ENCODE measurements at places on chromosomes 1 and 21.

DNA sequence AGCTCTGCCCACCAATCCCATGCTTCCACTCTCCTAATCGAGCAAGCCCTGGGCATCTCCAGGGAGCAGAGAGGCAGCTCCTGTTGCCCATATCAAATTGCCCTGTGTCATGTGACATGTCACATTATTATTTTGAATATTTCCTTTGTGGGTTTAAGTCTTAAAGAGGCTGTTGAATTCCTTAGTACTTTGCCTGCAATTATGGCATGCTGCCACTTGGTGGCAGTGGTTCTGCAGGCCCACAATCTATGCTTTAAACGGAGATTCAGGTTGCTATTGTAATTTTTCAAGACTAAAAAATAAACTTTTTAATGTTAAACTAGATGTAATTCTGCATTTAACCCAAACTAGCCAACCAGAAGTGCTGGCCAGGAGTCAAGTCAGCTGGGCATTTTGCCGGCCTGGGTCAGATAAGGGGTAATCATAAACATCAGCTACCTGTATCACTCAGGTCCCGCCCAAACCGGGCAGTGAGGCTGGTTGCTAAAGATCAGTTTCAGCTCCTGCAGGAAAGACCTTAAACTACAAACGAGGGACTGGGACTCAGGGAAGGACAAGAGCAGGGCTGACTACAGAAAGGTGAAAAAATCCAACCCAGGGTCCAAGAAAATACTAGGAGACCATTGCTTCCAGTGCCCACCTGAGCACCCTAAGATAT lies 37.3 kb upstream of the ARHGEF16 start:
- no peak for DNase-seq

DNA sequence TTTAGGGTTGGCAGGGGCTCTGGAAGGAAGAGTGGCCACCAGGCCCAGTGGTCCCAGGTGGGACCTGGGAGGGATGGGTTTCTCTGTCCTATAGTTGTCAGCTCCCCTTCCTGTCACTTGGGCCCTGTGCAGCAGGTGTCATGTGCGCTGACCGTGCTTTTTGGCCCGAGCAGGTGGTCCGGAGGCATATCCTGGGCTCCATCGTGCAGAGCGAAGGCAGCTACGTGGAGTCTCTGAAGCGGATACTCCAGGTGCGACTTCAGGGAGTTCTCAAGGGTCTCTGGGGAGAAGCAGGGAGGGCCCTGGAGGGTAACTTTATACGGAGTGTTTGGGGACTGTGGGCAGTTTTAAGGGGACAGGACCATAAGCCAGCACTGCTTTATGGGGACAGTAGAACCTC lies 82.2 kb downstream of the ARHGEF10L start:
- no peak for DNase-seq

- no peak for DNase-seq
Observed at GRCh38 chr1:99855914-99856450, 5.8 kb downstream of the AGL start.

- DNase-seq: no peak
Observed at GRCh38 chr1:116436611-116436970, 63.5 kb downstream of the ATP1A1 start.

- DNase-seq: no peak
Observed at GRCh38 chr1:200495901-200496300, 86.1 kb upstream of the ZNF281 start.

DNA sequence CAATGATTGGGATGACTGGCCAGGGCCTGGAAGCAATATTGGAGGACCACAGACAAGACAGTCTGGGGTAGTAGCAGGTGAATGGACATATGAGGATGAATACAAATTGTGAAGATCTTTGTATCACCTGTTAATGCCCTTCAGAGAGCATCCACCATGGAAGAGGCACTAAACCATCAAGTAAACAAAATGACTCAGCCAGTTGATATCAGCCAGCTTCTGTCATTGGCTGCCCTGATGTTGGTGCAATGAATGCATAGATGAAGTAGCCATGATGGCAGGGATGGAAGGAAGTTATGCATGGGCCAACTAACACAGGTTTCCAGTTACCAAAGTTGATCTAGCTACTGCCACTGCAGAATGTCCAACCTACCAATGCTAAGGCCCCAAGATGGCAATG lies 16.1 kb upstream of the ERI3 start:
- no peak for DNase-seq

DNA sequence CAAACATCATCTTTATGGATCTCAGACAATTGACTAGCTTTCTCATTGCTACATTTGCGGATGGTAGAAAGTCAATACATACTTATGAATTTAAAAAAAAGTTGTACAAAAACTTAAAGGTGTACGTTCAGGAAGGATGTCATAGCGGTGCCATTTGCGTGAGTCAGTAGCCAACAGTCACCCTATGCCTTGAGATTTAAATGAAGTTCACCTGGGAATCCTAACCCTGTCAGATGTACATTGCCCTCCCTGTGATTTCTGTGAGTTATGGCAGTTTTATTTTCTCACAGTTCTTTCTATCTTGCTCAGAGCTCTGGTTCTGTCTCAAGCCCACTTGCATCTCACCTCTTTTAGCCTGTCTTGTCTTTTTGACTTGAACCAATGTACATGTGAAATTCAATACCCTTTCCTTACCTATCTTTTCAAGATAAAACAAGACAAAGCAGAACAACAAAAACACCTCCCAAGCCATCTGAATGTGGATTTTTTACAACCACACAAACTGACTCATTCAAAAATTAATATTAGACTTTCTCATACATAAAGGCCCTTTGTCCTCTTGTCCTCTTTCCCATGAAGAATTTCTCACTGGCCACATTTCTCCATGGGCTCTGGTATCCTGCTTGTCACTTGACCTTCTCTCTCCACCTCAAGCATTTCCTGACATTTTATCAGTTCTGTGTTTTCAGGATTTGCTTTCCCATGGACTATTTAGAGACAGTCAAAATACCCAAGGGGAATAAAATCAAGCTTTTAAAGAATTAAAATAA lies 25.3 kb upstream of the ZNF697 start:
- no peak for DNase-seq

DNA sequence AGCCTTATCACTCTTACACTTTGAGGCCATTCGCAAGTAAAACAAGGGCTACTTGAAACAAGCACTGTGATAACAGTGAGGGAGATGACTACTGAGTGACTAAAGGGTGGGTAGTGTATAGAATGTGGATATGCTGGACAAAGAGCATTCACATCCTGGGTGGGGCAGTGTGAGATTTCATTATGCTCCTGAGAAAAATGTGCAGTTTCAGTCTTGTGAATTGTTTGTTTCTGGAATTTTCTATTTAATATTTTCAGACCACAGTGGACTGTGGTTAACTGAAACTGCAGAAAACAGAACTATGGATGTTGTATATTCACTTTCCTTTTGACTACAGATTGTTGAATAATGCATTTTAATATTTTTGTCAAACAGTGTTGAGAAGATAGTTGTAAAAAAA lies 25.1 kb upstream of the B3GALT2 start:
- DNase-seq: peak; percentile 3

- no peak for DNase-seq
Observed at GRCh38 chr1:207453710-207454045, 450 bp upstream of the CR2 start.

DNA sequence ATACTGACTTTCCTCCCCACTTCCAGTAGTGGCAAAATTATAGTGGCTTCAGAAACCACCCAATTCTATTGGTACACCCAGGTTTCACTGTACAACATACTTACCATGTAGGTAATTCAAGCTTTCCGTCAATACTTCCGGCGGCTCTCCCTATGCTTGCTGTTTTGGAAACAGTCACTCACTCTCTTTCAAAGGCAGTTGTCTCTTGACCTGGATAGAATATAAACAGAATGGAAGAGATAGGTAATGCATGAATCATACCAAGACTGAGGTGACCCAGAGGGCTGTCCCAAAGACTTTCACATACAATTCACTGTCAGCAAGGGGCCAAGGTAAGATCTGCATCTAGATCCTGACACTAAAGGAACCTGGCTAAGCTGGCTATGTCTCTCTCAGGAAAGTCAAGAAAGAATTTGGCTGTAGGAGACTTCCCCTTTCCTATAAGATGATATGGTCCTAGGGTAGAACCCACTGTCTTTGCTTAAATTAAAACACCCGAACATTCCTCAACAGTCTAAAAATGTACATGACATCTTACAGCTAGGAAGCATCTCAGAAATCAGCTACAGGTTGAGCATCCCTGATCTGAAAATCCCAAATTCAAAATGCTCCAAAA lies 59.6 kb downstream of the LUZP1 start:
- peak; percentile 47 for DNase-seq

GRCh38 chr1:54045496-54045895 lies 7.5 kb downstream of the TMEM59 start:
- DNase-seq: no peak

- no peak for DNase-seq
Observed at GRCh38 chr21:23215261-23215660, 2217.1 kb downstream of the NCAM2 start.

DNA sequence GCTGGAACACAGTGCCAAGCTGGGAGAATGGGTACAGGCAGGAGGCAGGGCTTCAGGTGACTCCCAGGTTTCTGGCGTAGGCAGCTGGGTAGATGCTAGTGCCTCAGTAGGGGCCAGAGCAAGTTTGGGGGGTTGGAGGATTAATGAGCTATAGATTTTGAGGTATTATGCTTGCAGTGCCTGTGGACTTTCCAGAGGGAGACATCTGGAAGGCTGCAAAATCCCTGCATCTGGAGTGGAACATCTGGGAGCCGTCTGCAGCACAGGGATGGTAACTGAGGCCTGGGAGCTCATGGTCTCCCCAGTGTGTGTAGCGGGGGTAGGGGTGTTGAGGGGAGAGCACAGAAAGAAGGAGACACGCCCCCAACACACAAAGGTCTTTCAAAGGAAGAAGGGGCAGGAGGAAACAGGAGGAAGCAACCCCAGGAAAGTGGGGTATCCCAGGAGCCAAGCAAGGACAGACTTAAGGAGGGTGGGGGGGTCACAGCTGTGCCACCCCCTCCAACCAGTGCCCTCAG lies 2.2 kb upstream of the PDZK1IP1 start:
- DNase-seq: no peak

DNA sequence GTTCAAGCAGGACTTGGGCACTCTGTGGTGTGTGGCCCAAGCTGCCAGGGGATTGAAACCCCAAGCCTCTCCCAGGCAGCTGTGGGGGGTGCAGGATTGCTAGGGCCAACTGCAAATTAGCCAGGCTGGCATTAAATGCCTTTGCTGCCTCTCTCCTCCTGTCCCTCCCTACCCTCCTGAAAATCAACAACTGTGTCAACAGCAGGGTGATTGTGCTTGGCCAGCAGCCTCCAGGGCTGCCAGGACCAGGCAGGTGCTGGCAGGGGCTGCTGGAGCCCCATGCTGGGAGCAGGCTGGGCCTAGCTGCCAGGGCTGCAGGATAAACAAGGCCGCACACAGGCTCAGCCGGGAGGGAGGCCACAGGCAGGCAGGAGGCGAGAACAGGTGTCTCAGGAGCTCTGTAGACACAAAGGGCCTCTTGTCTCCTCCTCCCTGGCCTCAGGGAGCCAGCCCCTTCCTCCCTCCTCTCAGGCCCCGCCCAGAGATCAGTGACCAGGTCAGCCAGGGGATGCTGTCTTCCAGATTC lies 11.4 kb downstream of the SOX13 start:
- no peak for DNase-seq

DNA sequence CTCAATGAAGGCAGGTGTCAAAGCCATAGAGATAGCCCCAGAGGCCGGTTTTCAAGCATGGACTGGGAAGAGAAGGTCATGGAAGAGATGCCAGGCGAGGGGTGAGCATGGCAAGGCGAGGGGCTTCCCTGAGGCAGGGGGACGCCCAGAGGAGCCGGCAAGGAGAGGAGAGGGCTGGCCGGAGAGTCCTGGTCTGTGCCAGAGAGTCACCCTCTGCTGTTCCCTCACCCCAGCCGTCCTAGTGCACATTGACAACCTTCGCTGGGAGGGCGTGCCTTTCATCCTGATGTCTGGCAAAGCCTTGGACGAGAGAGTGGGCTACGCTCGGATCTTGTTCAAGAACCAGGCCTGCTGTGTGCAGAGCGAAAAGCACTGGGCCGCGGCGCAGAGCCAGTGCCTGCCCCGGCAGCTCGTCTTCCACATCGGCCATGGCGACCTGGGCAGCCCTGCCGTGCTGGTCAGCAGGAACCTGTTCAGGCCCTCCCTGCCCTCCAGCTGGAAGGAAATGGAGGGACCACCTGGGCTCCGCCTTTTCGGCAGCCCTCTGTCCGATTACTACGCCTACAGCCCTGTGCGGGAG lies 28.8 kb downstream of the H6PD start:
- DNase-seq: no peak
